ENCODE measurements at places on chromosomes 4 and X.

GRCh38 chr4:62359441-62360155 is 1159.5 kb downstream of the ADGRL3 start:
- DNase-seq: no peak

DNA sequence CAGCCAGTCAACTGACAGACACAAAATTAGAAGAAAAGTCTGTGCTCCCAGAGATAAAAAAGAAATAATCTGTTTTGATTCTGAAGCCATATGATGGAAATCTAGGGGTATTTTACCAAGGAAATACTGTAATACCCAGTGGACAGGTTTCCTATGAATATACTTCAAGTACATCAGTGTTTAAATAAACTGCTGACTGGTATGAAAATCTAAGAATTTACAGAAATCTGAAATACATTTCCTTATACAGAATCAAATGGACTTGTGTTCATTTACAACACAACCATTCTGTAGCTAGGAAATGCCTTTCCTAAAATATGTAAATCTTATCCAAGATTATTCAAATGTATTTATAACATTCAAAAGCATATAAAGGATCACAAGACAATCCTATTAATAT is 13.4 kb downstream of the YTHDC1 start:
- DNase-seq: no peak

- DNase-seq: no peak
These were observed 135.1 kb downstream of the RAPGEF2 start for GRCh38 chr4:159237975-159238374.

GRCh38 chr4:141560056-141560455 is 76.3 kb upstream of the IL15 start:
- DNase-seq: no peak

- no peak for DNase-seq
These were observed 2.9 kb upstream of the LONRF3 start for GRCh38 chrX:118971552-118971951.

GRCh38 chr4:7241597-7242125 is 49.3 kb downstream of the SORCS2 start:
- DNase-seq: no peak

DNA sequence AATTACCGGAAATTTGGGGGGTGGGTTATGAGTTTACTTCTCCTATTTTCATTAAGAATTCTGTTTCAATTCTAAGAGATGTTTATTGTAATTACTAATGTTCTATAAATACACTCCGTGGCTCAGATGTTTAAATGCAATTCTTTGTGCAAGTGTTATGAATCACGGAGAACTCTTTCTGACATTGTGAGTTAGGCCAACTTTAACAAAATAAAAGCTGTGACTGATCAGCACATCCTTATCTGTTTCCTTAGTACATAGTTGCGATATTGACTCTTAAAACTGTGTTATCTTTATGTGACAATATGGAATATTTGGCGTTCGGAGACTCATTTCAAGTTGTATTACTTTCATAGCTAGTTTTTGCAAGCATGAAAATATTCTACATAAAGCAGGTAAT is 902 bp downstream of the KLHL4 start:
- DNase-seq: no peak

DNA sequence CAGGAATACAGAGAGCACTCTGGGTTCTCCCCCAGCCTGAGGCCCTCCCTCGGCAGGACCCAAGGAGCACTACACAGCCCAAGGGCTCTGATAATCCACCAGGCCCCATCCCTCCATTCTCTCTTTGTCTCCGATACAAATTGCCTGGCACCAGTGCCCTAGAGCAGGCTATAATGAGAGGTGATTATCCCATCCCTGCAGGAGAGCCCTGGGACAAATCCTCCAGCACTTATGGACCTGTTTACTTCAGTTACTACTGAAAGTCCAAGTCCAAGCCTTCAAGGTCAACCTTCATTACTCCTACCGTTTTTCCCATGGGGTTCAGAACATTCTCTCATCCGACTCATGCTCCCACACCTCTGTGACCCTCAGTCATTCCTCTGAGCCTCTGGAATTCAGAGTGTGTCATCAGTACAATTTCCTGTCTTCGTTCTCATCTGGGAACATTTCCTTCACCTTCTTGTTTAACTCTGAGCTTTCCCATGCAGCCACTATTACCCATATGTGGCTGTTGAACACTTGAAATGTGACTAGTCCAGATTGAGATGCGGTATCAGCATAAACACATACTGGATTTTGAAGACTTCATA is 299.0 kb downstream of the RAPGEF2 start:
- DNase-seq: no peak

GRCh38 chr4:138643827-138644226 is 371.8 kb upstream of the NOCT start:
- DNase-seq: no peak

- DNase-seq: no peak
These were observed 107.6 kb downstream of the ATXN3L start for GRCh38 chrX:13212191-13212651.

GRCh38 chr4:126599746-126600145 is 1033.0 kb upstream of the INTU start:
- DNase-seq: no peak

GRCh38 chrX:21167011-21167410 is 207.2 kb upstream of the CNKSR2 start:
- DNase-seq: no peak

DNA sequence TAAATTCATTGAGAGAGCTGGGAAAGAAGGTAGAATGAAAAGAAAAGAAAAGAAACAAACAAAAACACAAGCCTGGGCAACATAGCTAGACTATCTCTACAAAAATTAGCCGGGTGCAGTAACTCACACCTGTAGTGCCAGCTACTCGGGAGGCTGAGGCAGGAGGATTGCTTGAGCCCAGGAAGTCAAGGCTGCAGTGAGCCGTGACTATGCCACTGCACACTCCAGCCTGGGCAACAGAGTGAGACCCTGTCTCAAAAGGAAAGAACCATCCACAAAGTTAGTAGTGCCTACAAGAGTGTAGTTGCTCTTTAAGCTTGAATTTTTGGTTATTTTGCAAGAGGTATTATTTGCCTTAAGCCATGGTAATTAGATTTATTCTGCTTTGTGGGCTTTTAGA is 157.7 kb downstream of the CBR4 start:
- no peak for DNase-seq

DNA sequence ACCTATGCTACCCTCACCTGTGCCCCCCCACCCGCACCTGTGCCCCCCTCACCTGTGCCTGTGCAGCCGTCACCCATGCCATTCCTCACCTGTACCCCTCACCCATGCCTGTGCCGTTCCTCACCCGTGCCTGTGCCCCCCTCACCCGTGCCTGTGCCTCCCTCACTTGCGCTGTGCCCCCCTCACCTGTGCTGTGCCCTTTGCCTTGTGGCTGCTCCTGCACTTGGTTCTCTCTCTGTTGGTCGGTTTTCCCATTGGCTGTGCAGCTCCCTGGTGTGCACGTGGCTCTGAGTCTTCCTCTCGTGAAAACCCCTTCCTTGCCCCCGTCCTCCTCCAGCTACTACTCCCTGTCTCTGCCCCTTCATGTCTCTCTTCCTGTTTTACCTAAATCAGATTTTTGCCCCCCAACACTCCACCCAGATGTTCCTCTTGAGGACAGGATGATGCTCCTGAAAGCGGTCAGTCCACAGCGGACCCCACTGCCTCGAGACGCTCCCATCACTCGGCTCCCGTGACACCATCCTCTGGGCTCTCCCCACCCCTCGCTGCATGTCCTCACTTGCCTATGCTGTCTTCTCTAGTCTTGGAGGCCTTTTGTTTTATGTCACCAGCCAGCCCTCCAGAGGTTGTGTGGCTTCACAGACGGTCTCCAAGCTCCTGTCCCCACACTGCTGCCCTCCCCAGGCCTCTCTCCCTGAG is 6.8 kb downstream of the MAEA start:
- DNase-seq: no peak

- no peak for DNase-seq
These were observed 1526.2 kb downstream of the RPA4 start for GRCh38 chrX:98409867-98410266.

- no peak for DNase-seq
These were observed 356.8 kb upstream of the PCDH10 start for GRCh38 chr4:132792310-132792709.

- DNase-seq: no peak
These were observed 391.4 kb upstream of the DIPK2B start for GRCh38 chrX:45592101-45592500.

DNA sequence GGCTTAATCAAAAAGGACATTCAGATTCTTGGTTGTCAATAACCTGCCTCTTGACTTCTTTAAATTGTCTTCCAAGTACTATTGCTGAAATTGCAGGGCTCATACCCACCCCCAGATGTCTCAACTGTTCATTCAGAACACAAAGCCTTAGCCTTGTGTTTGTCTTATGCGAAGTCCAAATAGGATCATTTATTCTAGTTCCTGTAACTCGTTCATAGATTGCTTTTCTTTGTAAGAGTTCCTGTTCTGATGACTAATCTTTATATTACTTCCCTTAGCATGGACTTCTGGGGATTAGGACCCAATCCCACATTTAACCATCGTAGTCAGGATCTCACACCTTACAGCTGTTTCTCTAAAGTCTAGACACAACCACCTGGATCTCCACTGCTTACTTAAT is 226.0 kb downstream of the VEGFC start:
- no peak for DNase-seq

GRCh38 chrX:133335027-133335426 is 80.3 kb downstream of the GPC4 start:
- DNase-seq: no peak

- DNase-seq: no peak
These were observed 56.7 kb upstream of the ADGRL3 start for GRCh38 chr4:61143461-61143860.

GRCh38 chrX:38138157-38138891 is 82.3 kb downstream of the SRPX start:
- DNase-seq: no peak

DNA sequence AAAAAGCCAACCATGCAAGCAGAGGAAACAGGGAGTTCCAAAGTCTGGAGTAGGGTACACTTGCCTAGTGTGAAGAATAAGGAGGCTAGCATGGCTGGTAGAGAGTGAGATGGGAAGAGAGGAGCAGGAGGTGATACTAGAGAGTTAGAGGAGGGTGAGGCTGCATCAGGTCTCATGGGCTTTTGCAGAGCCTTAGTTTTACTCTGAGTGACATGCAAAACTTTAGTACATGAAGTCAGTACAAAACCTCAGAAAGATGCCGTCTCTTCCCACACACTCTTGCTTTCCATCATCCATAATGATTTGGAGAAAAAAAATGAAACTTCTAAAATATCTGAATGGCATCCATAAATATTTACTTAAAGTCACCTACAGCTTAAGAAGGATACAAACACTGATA is 5.0 kb downstream of the OPRPN start:
- DNase-seq: no peak

DNA sequence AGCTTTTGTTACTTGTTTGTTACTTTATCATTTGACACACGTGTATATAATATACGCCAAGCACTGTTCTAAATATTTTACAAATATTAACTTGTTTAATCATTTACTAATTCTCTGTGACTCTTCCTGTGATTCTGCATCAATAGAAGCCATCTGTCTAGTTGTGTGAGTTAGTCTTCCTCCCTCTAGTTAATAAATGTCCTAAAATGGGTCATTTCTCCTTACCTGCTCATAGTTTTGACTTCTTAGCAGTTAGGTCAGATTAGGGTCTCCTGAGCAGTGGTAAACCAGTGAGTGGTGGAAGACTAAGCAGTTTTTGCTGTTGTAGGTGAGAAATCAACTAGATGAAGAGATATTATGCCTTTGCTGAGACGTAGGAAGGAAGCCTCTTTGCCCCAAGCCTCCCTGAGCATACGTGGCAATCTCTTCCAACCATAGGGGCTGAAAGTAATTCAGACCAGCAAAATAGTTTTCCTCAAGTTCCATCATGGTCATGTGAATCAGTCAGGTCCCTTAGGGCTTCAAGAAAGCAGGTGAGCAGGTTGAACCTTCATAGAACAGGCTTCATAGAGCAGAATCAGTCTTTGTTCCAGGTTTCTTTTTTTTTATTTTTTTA is 38.7 kb upstream of the THOC2 start:
- DNase-seq: no peak

DNA sequence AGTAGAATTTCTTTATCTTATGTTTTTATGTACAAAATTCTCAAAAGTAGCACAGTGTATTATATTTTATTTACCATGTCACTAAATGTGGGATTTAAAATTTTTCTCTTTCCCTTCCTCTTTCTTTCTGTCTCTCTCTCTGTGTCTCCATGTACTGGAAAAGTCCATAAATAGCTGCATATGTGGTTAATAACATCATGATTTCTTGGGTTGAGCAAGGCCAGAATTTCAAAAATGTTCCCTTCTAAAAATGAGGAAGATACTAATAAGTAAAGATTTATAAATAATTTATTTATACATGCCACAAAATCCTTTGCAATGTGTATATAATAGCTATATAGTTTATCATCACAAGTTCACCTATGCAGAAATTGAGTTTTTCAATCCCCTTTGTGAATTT is 29.1 kb upstream of the DKK2 start:
- no peak for DNase-seq

- no peak for DNase-seq
These were observed 218.5 kb downstream of the COL25A1 start for GRCh38 chr4:109083911-109084310.

DNA sequence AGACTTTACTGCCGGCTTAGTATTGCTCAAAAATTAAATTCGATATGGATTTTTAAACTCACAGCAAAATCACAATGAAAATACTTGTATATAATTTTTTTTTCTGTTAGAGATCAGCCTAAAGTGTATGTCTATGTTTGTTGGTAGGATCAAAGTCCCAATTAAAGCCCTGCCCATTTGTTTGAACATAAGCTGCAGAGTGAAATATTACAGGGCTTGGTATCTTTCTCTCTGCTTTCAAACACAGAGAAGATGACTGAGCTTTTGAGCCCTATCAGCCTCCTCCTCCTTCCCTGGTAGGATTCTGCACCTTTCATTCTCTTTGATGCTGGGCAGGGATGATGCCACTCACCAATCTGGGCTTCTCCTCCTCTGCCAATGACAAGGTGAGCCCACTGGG is 345.4 kb downstream of the PPP1R2C start:
- no peak for DNase-seq

GRCh38 chr4:119191505-119191904 is 21.0 kb upstream of the USP53 start:
- no peak for DNase-seq

GRCh38 chr4:15652841-15653240 is 2.3 kb downstream of the FBXL5 start:
- DNase-seq: no peak

- no peak for DNase-seq
These were observed 74.7 kb upstream of the SMAD1 start for GRCh38 chr4:145406970-145407369.

DNA sequence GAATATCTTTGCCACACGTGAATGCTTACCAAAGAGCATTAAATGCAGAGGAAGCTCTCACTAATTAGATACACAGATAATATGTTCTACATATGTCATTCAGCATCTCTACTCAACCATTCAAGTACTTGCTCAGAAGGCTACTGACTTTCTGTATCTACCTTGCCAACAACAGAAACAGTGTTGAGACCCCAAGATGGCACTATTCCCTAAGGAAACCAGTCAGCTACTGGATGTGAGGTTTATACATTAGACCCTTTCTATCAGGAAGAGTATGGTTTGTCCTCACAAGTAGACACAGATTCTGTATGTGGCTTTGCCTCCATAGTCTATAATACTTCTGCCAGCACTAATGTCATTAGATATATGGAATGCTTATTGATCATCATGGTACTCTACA is 443.9 kb upstream of the INTU start:
- no peak for DNase-seq
